ENCODE measurements at places on chromosomes 2 and 18. TPM values are rescaled to one million over a fixed set of nuclear protein-coding genes. Genes with fewer than 3 reads are reported as not detected.

The SPIRE1 gene
- total RNA-seq = 43.8 TPM

The PLGLB2 gene
- total RNA-seq = 4.6 TPM

The NCKAP5 gene
- total RNA-seq = 58.8 TPM

The CHRND gene
- total RNA-seq = 3.9 TPM

The HMSD gene
- total RNA-seq = 2.8 TPM

Data from camera-type eye (tissue), 1 donor.